ENCODE measurements at places on chromosomes 3 and 15. TPM values are rescaled to one million over a fixed set of nuclear protein-coding genes. Genes with fewer than 3 reads are reported as not detected.

CSTA gene
- 3.5 TPM for total RNA-seq

CKMT1B gene
- total RNA-seq: not detected

TRIM59 gene
- 0.97 TPM for total RNA-seq

LRRC31 gene
- total RNA-seq: not detected

OIP5 gene
- total RNA-seq: not detected

GRCh38 chr3:194286375-194287146 is 64.6 kb downstream of the CPN2 start:
- DNase-seq: no peak

DNA sequence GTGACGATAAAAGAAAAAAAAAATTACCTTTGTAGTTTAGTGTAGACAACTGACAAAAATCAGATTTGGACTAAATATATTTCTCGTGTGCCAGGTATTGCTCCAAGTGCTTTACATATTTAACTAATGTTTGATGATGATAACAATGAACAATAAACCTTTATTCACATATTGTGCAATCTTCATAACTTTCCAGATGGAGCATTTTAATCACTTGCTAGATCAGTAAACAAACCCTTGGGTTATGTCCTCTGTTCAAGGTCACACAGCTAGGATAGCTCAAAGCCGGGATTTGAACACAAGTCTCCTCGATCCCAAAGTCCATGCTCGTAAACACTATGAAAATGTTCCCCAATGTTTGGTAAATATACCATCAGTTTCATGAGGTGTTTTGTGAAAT is 14.5 kb downstream of the NCEH1 start:
- DNase-seq: no peak

DNA sequence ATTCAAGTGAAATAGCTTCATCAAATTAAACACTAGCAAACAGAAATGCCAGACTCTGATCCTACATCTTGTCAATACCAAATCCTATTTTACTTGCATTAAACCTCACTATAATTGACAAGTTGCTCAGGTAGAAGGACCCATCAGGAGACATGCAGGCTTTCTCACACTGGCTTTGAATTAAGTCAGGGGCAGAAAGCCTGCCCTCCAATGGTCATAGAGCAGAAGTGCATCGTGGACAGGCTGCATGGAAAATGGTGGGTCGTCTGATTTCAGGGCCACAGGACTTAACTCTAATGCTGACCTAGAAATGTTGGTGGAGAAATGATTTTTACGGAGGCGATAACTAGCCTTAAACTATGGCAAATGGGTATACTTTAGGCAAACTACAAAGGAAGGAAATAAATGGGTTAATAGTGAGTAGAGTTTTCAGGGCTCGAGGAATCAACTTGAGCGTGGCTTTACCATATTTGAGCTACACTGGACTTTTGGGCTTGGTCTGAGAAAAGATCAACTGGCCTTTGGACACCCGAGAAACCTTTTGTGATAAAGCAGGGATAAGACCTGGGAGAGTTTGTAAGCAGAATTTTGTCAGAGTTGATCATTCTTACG is 283.9 kb downstream of the GRM7 start:
- DNase-seq: no peak

DNA sequence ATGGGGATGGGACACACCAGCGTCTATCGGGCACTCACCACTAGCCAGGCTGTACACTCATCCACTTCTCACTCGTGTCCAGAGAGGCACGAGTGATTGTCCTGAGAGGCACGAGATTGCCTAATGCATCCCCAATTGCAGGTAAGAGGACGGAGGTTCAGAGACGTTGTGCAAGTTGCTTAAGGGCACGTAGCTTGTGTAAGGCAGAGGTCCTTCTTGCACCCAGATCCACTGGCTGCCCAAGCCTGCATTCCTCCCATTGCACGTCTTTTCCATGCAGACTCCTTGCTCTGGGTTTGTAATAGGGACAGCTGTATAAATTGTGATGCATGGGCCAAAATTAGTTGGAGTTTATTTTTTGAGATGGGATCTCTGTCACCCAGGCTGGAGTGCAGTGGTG is 264.3 kb downstream of the PLCL2 start:
- no peak for DNase-seq

- DNase-seq: no peak
These were observed 6.7 kb downstream of the MRAS start for GRCh38 chr3:138355071-138355470.

- DNase-seq: no peak
These were observed 615.7 kb upstream of the UBE2E2 start for GRCh38 chr3:22587446-22587845.

- no peak for DNase-seq
These were observed 16.1 kb upstream of the CACNA1D start for GRCh38 chr3:53478166-53478830.

- DNase-seq: no peak
These were observed 10.4 kb upstream of the MME start for GRCh38 chr3:155069729-155070128.

GRCh38 chr15:56064152-56064551 is 70.7 kb upstream of the NEDD4 start:
- no peak for DNase-seq

DNA sequence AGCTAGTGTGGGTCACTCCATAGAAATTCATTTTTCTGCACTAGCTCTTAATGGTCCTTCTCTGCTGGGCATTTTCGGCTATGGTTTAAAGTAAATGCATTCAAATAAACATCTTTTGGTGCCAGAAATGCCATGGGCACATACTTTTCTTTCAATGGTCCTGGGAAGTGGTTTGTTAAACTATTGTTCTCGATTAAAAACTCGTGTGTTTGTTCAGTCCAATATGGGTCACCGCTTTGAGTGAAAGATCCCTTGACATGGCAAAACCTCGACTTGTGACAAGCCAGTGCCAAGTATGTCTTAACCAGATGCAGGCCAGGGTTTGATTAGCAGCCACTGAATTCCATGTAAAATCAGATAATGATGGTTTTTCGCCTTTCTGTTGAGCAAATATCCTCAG is 331.9 kb upstream of the WNT5A start:
- no peak for DNase-seq

GRCh38 chr3:46987743-46988401 is 8.4 kb downstream of the NBEAL2 start:
- peak; percentile 93 for DNase-seq

DNA sequence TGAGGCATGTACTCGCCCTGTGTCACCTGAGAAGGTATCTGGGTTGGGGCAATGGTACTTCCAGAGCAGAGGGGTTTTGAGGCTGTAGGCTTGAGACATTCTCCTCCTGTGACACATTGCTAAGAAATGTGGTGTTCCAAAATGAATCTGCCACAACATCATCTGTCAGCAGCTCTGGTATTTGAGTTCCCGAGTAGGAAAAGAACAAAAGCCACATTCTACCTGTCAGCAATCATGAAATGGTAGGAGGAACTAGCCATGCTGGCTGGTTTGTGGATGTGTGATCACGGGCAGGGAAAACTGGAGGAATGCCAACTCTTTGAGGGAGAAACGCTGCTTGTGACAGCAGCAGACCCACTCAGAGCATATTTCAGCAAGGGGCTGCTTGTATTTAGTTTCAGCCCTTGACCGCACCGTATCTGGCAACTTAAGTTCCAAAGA is 579.4 kb upstream of the TBL1XR1 start:
- no peak for DNase-seq

- DNase-seq: peak; percentile 80
These were observed 155.4 kb upstream of the GOLGA6L4 start for GRCh38 chr15:84079885-84080777.

DNA sequence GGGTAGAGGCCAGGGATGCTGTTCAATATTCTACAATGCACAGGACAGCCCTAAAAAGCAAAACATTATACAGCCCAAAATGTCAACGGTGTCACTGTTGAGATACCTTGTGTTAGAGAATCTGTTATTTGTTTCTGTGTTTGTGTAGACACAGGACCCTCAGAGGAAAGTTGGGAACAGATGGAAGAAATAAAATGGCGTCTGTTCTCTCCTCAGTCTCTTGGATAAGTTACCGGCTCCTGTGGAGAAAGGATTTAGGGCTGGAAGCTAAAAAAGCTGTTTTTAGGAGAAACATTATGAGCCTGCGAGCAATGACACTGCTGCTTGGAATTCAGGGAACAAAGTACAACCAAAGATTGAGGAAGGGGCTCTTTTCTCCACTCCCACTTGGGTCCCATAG is 688.6 kb upstream of the ZNF385D start:
- DNase-seq: no peak

DNA sequence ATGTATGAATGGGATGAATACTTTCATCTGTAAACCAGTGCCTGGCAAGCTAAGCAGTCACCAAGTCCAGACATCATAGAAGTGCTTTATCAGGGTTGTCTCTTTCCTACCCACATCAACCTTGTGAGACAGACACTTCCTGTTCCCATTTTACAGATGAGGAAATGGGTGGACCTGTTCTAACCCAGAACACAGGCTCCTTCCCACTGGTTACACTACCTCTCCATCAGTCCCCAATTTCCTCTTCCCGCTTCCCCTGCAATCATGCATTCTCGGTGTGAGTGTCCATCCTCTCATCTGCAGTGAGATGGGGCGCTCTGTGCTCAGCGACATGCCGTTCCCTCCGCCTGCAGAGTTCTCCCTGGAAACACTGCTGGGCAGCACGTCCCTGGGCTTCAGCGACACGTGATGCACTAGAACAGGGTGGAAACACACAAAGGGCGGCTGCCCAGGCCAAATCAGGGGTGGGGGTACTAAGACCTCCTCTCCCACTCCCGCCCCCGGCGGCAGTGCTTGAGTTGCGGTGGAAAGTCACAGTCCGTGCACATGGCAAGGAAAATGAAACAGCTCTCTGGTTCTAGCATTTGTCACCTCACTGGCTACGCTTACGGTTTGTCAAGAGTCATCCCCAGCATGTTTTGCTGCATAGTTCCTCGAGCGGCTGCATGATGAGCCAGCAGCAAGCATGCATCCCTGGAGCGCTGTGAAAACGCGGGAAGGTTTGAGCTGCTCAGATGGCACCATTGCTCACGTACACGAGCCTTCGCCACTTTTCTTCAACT is 201.1 kb downstream of the ADAMTS17 start:
- no peak for DNase-seq

DNA sequence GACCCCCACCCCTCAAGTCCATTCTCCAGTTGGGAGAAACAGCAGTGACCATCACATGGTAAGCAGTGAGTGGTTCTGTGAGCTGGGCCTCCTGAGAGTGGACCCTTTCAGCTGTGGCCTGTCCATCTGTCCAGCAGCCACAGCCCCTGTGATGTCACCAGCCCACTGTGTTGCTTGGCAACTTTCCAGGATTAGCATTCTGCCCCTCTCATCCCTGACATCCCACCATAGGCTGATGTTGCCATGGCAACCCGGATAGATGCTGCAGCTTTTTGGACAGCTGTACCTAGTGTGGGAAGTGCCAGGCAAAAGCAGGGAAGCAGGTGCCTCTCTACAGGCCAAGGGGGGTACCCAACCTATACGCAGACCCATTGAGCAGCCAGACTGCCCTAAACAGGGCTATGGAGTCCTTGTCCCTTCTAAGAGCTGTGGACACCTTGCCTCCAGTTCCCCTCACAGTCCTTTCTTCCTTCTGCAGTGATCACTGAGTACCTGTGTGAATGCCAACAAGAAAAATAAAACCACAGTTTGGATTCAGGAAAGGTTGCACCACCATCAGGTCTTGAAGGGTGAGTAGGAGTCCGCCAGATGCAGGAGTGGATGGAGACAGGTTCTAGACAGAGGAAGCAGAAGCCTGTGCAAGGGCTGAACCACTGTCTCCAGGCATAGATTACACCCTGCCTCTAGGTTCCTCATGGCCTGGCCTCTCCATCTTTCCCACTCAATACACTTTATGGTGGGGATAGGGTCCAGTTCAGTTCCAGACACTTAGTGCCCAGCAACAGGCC is at the start of gene DNAH1:
Gene DNAH1 (plus strand): TSS at position 343 of the 788 bp plus-strand sequence. CDS start 6,124 bp downstream, outside the sequence.
- peak; percentile 47 for DNase-seq

DNA sequence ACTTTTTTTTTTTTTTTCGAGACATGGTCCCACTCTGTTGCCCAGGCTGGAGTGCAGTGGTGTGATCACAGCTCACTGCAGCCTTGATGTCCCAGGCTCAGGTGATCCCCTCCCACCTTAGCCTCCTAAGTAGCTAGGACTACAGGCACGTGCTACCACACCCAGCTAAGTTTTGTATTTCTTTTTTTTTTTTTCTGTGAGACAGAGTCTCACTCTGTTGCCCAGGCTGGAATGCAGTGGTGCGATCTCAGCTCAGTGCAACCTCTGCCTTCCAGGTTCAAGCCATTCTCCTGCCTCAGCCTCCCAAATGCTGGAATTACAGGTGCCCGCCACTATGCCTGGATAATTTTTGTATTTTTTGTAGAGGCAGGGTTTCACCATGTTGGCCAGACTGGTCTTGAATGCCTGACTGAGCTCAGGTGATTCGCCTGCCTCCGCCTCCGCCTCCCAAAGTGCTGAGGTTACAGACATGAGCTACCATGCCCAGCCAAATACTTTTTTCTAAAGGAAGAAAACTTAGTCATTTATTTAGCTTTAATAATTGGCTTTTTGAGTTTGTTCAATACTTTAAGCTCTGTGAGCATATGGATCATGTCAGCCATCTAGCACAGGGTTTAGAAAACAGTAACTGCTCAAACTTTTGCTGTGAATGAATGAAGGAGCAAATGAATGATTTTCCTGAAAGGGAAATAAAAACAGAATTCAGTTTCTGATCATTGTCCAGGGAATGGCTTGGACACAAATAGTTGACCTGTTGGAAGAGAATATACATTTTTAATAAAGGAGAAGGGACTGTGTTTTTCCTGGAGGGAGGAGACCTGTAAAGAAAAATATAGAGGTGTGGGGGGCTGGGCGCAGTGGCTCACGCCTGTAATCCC is 26.0 kb downstream of the UBE2E1 start:
- DNase-seq: no peak

- DNase-seq: peak; percentile 67
These were observed 2.1 kb upstream of the AMOTL2 start for GRCh38 chr3:134376385-134376765.

- no peak for DNase-seq
These were observed 33.1 kb downstream of the RAB11A start for GRCh38 chr15:65902373-65902772.

DNA sequence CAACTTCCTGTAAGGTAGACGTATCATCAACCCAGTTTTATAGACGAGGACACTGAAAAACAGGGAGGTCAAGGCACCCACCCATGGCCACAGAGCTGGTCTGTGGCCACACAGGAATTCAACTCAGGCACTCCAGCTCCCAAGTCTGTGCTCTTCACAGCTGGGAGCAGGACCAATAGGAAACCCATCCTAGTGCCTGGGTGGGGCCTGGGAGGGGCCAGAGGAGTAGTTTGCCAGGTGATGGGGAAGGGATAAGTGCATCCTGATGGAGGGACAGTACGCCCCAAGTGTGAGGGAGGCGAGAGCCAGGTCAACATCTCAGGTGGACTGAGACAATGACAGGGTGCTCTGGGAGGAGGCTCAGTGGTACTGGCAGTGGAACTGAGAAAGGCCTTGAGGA is 22.0 kb downstream of the KIF9 start:
- peak; percentile 41 for DNase-seq

DNA sequence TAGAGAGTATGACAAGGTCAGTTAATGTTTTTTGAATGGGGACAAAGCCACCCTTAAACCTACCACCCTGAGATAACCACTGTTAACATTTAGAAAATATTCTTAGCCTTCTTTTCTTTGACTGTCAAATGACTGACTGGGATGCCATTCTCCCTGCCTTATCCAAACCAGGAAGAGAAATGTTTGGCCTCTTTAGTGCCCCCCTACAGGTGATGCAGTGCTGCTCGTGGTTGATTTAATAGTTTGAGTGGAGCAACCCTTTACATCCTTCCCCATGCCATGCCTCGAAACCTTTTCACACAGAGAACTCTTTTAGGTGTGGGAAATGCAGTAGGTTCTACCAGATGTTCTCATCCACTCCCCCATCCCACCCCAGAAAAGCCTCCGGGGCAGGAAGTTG is 38.7 kb upstream of the UMPS start:
- no peak for DNase-seq
